Urinary bladder (tissue), 4 donors: ENCODE measurements at places on chromosomes 3 and 15. TPM values are rescaled to one million over a fixed set of nuclear protein-coding genes. Genes with fewer than 3 reads are reported as not detected.
A peak's percentile ranks its signal among the peaks of the same experiment; 100 is the strongest.

GRCh38 chr3:129422897-129423296 lies 5.5 kb downstream of the EFCAB12 start:
- DNase-seq = no peak

GRCh38 chr15:64653757-64654156 lies 121.6 kb downstream of the RBPMS2 start:
- no peak for DNase-seq

DNA sequence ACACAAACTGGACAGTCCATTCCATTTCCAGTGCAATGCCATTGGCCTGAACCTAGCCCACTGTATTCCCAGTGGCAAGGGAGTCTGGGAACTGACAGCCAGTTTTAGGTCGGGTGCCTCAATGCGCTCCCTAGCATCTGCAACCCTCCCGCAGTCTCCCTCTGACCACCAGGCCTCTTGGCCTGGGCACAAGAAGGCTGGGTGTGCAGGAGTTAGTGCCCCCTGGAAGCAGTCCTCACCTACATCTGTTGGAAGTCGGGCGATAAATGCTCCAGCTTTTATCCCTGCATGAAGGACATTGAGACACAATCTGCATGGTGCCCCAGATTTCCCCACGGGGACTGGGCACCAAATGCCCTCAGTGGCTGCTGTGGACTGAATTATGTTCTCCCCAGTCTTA lies 12.7 kb downstream of the C3orf22 start:
- DNase-seq = no peak

DNA sequence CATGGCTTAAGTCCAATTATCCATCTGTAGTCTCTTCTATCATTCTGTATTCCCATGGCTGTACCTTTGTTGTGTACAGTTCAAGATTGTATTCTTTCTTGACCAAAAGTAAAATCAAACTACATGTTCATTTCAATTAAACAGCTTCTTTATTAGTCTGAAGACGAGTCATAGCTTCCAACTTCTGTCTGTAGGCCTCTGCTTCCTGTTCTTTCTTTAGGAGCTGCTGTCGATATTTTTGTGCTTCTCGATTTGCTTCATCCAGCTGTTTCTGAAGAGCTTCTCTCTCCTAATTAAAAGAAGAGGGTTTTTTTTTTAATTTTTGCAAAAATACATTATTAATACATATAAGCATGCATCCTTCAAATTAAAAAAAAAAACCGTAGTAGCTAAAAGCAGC lies 13.0 kb upstream of the HDC start:
- no peak for DNase-seq

DNA sequence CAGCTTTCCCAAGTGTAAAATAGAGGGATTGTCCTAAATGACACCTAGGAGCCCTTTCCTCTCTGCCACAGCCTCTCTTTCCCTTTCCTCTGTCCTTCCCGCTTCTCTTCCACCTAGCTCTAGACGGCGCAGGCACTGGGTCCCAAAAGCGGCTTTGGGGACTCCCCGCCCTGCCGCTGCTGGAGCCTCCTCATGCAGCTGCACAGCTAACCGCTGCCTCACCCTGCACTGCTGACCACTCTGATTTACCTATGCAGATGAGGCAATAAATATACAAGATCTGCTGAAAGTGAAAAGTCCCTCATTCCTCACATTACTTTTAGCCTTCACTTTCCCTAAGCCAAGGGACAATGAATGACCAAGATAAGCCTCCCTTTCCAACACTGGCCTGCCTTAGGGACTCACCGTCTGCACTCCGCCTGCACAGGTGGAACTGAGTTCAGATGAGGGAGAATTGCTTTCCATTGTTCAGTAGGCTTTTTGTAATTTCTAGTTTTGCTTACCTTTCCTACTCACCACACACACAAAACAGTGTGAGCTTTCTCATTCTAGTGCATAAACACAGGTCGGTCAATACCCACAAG lies 197.5 kb upstream of the BCL6 start:
- DNase-seq = no peak

DNA sequence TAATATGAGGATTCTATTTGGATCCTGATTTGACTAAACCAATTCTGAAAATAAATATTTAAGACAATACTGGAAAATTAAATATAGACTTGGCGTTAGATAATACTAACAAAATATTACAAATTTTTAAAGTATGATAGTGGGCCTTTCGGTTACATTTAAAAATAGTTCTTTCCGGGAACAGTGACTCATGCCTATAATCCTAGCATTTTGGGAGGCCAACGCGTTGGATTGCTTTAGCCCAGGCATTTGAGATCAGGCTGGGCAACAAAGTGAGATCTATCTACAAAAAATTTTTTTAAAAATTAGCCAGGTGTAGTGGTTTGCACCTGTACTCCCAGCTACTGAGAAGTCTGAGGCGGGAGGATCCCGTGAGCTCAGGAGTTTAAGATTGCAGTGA lies 30.3 kb upstream of the GADL1 start:
- no peak for DNase-seq

GRCh38 chr3:171283183-171283847 lies 176.9 kb downstream of the TNIK start:
- no peak for DNase-seq

DNA sequence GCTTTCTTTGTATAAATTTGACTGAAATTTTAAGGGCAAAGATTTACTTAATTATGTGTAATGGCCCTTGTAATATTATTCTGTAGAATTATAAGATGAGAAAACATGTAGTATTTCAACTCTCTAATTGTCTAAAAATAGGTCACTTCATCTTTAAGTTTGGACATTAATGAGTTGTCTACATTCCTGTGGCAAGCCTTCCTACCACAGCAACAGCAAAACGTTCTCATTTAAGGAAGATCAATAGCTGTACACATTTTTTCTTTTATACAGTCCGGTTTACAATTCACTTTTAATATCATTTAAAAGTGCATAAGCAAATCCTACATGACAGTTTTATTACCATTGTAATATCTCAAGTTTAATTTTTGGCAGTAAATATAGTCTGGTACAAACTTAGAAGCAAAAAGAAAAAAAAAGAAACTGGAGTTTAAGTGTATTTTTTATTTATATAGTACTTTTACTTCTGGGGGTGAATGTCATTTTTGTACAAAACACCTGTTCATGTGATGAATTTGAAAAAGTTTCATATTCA lies 501.8 kb downstream of the ZPLD1 start:
- DNase-seq = peak; percentile 28

- DNase-seq = no peak
These were observed 22.9 kb downstream of the MAGI1 start for GRCh38 chr3:66015841-66016240.

DNA sequence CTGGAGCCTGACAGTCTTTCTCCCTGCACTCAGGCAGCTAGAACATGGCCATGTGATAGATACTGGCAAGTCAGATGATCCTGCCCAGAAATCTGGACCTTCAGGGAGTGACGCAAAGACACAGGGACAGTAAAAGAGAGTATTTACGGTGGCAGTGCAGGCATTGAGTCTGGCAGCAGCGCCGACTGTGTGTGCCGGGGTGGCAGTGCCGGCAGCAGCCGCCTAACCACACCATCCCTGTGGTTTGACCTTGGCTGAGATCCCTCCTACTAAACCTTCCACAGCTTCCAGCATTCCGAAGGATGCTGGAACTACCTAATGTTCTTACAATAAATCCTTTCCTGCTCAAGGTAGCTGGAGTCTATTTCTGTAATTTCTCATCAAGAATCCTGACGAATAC lies 4.6 kb upstream of the TSPAN3 start:
- no peak for DNase-seq

DNA sequence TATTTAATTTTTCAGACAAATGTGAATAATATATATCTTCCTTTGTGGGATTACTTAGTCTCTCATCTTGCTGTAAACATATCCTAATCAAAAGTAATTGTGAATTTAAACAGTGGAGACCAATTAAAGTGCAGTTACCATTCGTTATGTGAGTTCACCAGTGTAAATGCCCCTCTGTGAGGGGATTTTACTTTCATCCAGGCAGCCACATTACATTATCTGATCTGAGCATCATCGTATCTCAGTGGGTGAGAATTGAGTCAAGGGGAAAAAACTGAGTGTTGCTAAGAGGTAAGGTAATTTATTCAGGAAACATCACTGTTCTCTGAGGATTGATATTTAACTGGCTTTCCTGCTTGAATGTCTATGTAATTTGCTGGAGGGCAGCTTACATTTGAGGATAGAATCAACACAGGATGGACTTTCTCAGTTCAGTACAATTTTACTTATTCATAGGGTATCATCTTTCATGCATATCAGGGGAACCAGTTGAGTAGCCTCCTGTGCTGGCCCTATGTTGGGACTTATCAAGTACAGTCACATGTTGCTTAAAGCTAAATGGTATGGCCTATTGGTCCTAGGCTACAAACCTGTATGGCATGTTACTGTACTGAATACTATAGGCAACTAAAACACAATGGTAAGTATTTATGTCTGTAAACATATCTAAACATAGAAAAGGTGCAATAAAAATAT lies 219.7 kb downstream of the CD47 start:
- no peak for DNase-seq

DNA sequence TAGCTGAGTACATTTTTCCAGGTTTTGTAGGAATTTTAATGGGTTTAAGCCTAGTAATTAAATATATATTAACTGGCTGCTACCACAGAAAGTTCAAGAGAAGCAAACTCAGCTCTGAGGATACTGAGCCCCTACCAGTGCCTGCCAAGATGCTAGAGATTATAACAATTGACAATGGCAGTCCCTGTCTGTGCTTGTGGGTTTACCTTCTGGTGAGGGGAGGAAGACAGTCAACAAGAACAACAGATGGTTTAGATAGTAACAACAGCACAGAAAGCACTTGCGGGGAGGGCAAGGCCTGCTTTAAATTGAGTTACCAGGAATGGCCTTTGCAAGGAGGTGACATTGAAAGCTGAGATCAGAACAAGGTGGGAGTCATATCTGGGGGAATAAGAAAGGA lies 56.6 kb upstream of the ARHGEF3 start:
- no peak for DNase-seq

DNA sequence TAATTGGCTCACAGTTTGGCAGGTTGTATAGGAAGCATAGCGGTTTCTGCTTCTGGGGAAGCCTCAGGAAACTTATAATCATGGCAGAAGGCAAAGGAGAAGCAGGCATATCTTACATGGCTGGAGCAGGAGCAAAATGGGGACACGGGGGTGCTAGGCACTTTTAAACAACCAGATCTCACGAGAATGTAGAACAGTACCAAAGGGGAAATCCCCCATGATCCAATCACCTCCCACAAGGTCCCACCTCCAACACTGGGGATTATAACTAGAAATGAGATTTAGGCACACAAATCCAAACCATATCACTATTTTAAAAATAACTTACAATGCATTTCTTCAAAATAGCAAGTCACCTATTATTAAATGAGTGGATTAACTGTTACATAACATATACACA lies 47.1 kb upstream of the ANKRD28 start:
- DNase-seq = no peak

DNA sequence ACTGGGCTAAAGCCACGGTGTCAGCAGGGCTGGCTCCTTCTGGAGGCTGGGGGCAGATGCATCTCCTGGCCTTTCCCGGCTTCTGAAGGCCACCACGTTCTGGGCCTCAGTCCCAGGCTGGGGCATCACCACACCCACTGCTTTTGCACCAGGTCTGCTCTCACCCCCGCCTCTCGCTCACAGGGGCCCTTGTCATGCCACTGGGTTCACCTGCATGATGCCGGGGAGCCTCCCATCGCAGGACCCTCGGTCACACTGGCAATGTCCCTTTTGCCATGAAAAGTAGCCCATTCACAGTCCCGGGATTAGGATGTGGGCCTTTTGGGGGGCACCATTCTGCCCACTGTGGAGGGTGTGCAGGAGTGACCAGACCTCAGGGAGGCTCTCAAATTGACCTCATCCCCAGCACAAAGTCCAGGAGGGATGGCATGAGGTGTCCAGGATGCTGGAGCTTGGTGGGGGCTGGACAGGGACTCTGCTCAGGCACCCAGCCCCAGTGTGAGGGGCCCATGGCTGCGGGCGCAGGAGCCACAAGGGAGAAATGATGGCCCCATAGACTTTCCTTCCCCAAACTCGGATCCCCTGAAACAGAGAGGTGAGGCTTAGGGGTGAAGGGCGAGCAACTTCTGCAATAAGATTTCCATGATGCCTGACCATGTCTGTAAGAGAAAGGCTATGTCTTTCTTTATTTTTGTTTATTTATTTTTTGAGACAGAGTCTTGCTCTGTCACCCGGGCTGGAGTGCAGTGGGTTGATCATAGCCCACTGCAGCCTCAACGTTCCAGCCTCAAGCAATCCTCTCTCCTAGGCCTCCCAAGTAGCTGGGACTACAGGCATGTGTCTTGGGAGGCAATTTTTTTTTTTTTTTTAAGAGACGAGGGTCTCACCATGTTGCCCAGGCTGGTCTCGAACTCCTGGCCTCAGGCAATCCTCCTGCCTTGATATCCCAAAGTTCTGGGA lies 189.1 kb downstream of the GOLGA6L6 start:
- DNase-seq = no peak

- DNase-seq = no peak
These were observed 3.0 kb downstream of the ATP13A3 start for GRCh38 chr3:194483850-194484249.

- DNase-seq = no peak
These were observed 95.1 kb upstream of the MELTF start for GRCh38 chr3:197124713-197125112.

GRCh38 chr15:100241572-100242482 lies 99.9 kb downstream of the ADAMTS17 start:
- DNase-seq = no peak

The FAH gene
- total RNA-seq = 8.1 TPM

The TICRR gene
- 2.9 TPM for total RNA-seq

The GOLGA8S gene
- 0.21 TPM for total RNA-seq

The CCDC33 gene
- total RNA-seq = 0.42 TPM

The CA12 gene
- 5.8 TPM for total RNA-seq

The ACAD11 gene
- 47.3 TPM for total RNA-seq

The MINAR1 gene
- 4.9 TPM for total RNA-seq

The RYR3 gene
- 10.5 TPM for total RNA-seq
